Gastroesophageal sphincter (tissue), 4 donors: ENCODE measurements at places on chromosomes 6 and 20.

- ATAC-seq, result no peak
Measured at GRCh38 chr6:148348335-148348734, 5.7 kb downstream of the SASH1 start.

GRCh38 chr6:44594481-44594880 lies 207.0 kb downstream of the CDC5L start:
- ATAC-seq, result no peak

DNA sequence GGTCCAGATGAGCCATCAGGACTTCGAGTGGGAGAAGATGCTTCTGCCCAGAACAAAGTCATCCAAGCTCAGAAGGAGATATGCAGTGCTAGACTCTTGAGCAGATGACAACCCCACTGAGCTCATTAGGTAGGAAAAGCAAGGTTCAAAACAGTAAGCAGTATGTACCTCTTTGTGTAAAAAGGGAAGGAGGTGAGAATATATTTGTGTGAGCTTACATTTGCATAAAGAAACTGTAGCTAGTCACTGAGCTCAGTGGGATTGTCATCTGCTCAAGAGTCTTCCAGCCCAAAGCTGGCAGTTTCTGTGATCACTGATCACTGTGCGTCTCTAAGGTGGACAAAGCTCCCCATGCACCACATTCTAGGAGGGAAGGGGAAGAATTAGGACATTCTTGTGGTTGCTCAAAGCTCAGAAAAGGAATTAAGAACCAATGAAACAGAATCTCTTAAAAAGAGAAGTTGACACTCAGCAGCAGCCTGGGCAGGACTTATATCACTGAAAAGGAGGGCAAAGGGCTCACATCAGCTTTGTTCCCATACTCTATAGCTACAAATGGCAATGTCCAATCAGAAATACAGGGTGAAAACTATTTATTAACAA lies 90.0 kb upstream of the MAFB start:
- ATAC-seq, result no peak

DNA sequence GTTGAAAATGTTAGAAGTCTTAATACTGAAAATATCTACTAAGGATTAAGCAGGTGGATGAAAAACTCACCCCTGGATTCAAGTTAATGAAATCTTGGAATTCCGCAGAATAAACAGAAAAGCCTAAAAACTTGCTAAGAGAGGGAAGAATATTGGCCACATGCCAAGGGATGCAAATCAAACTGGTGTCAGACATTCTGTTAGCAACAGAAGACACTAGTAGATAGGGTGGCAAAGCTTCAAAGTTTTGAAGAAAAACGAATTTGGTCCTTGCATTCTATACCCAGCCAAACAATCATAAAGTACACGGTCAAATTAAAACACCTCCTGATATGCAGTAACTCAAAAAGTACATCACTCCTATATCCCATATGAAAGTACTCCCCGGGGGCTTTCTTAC lies 77.1 kb upstream of the ADTRP start:
- no peak for ATAC-seq

DNA sequence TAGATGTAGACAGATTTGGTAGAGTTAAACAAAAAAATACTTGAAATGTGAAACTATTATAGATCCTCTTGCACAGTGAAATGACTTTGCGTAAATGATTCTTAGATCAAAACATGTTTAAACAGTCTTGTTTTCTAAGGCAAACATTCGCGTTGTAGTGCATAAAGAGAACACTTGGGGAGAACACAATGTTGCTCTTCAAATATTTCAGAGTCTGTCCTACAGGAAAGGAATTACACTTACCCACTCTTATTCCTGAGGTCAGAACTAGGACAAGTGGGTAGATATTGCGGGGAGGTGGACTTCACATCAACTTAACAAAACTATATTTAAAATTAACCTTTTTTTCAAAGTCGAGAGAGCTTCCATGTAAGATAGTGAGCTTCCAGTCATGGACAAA lies 183.5 kb upstream of the PCSK2 start:
- no peak for ATAC-seq

GRCh38 chr6:166768761-166769160 lies 141.7 kb upstream of the RPS6KA2 start:
- no peak for ATAC-seq

DNA sequence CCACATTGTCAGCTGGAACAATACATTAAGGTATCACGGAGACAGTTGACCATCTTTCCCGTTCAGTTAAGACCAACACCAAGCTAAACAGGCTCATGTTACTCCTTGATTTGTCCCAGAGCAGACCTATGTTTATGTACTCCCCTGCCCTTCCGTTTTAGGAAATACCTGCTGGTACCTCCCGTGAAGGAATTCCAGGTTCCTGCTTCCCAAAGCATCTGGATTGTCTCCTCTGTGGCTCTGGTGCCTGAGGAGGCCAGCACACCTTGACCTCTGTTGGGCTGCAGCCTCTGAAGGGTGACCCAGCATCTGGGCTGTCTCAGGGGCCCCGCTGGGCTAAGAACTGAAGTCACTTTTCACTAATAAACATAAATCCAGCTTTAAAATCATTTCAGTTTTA lies 647.8 kb upstream of the MARCKS start:
- no peak for ATAC-seq

- no peak for ATAC-seq
Measured at GRCh38 chr6:52210227-52210626, 24.1 kb downstream of the IL17A start.
